ENCODE measurements at places on chromosomes 7 and 10.

GRCh38 chr10:22317076-22317370, 835 bp downstream of the COMMD3 start:
- DNase-seq = no peak

- DNase-seq = no peak
These were observed 25.4 kb downstream of the KAT6B start for GRCh38 chr10:74851831-74852230.

GRCh38 chr7:94109556-94109955, 105.4 kb upstream of the BET1 start:
- no peak for DNase-seq

DNA sequence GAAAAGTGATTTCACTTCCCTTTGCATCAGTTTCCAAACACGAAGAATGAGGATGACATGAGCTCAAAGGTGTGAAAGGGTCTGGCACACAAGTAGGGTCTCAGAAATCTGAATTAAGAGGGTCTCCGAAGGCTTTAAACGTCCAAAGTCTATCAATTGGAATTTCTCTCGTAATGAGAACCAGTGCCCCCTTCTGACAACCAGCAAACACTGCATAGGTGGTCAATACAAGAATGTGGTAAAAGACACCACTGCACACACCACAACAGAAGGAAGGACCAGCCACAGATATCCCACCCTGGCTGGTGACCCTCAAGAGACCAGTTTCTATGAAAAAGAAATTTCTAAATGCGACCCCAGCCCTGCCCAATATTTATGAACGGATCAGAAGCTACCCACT, 78.1 kb downstream of the CALN1 start:
- DNase-seq = no peak

DNA sequence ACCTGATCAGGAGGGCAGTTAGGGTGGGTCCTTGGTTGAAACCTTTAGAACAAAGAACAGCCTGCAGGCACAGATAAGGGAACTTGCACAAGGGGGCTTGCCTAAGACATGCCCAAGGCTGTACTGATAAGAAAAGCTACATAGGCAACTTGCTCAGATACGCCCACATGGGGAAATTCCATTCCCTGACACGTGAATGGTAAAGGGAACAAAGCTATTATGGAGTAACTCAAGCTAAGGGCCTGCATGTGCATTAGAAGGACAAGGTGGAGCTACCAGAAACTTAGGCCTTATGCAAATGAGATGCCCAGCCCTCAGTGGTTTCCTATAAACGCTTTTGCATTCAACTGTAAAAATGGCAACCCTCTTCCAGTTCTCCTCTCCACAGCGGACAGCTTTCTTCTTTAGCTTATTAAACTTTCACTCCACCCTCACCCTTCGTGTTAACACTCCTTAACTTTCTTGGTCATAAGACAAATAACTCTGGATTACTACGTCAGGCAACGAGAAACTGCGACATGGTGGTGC, 1192.1 kb upstream of the CELF2 start:
- DNase-seq = no peak

GRCh38 chr7:103447073-103447960, 1.3 kb upstream of the SLC26A5 start:
- DNase-seq = no peak

DNA sequence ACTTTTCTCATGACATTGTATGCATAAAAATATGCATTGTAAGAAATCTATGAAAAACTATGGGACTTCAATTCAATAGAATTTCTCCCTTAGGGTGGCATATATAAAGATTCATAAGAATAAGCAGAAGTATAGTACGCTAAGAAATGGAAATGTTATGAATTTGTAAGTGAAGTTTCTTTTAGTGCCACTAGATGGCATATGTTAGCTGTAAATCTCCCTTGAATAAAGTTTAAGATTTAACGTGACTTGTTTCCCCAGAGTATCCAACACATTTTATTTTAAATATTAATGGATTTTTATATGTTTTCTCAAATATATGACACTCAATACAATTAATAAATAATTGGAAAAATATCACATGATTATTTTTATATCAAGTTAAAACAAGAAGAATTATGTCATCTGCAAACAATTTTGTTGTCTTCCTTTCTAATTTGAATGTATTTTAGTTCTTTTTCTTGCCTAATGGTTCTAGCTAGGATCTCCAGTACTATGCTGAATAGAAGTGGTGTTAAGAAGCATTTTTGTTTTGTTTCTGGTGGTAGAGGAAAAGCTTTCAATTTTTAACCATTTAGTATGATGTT, 287.2 kb downstream of the HGF start:
- no peak for DNase-seq

GRCh38 chr7:80231707-80232106, 97.1 kb downstream of the GNAI1 start:
- no peak for DNase-seq

GRCh38 chr10:76299501-76299900, 868.1 kb downstream of the LRMDA start:
- no peak for DNase-seq

GRCh38 chr7:117963264-117964197, 90.3 kb upstream of the CTTNBP2 start:
- no peak for DNase-seq

DNA sequence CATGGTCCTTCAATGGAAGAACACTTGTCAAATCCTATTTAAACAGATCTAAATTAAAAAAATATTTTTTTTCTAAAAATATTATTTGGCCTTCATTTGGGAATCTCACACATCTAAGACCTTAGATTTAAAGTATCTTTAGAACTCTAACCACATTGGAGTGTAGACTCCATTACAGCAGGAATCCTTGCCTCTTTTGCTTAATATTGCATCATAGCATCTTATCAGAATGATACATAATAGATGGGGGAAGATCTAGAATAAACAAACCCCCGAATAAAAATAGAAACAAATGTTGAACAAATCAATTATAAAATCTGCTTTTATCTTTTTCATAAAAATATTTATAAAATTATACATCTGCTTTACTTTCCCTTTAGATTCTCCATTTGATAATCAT, 27.6 kb upstream of the EPC1 start:
- DNase-seq = no peak

DNA sequence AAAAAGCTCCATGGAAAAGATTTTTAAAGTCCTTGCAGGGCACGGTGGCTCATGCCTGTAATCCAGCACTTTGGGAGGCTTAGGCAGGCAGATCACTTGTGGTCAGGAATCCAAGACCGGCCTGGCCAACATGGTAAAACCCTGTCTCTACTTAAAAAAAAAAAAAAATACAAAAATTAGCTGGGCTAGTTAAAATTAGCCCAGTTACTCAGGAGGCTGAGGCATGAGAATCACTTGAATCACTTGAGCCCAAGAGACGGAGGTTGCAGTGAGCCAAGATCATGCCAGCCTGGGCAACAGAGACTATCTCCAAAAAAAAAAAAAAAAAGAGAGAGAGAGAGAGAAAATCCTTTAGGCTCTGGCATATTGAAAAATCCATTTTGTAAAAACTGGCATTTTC, 61.9 kb downstream of the CCDC6 start:
- no peak for DNase-seq

DNA sequence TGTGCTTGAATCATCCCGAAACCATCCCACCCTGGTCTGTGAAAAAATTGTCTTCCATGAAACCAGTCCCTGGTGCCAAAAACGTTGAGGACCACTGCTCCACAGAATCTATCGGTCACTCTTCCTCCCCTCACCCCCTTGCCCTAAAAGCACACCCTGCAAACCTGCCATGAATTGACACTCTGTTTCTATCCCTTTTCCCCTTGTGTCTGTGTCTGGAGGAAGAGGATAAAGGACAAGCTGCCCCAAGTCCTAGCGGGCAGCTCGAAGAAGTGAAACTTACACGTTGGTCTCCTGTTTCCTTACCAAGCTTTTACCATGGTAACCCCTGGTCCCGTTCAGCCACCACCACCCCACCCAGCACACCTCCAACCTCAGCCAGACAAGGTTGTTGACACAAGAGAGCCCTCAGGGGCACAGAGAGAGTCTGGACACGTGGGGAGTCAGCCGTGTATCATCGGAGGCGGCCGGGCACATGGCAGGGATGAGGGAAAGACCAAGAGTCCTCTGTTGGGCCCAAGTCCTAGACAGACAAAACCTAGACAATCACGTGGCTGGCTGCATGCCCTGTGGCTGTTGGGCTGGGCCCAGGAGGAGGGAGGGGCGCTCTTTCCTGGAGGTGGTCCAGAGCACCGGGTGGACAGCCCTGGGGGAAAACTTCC, 784 bp upstream of the SERPINE1 start:
- no peak for DNase-seq

DNA sequence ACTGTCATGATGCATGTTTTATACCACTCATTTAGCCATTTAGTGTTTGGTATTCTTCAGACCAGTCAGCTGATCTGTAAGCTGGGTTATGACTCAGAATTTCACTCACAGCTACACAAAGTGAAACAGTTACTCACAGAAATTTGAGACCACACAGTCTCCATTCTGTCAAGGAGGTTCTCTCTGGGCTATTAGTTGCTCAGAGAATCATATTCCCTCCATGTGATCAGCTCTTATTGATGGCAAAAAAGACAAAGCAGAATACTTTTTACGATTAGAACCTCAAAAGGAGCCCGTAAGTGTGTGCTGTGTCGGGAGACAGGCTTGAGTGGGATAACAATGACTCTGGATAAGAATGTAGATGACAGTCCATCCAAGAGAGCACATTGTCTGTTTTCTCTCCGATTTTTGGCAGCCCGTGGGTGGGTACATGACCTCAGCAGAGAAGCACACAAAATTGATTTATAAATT, 277.6 kb upstream of the SORCS1 start:
- no peak for DNase-seq

DNA sequence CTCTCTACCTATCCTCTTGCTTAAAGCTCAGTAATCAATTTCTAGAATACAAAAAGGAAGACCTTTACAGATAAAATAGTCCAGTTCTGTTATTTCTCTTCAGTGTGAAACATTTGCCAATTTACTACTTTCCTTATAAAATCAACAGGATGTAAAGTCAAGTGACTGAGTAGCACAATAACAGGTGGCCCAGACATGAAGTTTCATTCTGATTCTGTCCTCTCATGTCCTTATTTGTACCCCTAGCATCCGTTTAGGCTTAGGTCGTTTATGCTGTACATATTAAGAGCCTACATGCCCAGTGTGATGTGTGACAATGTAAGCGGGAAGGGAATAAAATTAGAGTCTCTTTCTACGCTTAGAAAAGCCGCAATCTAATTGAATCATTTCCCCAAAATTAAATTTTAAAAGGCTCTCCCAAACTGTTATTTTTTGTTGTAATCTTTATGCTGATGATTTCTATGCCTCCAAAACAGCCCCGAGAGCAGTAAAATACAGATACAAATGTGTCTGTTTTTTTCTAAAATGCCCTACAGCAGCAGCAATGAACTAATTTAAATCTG, 29.1 kb downstream of the EPC1 start:
- DNase-seq = no peak

DNA sequence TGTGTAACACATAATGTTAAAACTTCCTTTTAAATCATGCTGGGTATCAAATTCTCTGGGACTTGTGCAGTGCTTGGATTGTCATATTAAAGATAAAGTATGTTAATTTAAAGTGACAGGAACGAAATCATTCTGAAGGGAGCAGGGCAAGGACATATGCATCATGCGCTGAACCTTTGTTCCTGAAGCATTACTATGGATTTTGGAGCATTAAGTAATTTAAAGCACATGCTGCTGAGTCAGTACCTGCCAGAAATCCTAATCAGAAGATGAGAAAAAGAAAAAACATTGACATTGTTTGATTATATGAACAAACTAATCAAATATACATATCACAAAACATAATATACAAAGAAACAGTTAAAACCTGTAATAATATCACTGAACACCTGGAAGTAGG, 101.4 kb downstream of the MICU1 start:
- no peak for DNase-seq

DNA sequence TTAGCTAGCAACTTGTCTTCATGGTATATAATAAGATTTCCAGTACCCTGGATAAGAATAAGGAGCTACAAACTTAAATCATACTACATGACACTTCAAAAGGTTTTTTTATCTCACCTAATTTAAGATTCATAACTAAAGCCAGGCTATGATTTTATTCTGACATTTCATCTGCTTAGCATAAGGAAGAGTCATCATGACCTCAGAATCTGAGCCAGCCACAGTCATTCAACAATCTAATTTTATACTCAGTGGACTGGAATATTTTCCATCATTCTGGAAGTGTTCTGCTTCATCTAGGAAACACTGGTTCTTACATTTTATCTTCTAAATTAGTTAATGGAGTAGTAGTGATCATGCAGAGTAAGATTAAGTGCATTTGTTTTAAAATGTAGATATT, 102.1 kb upstream of the KCND2 start:
- DNase-seq = no peak

DNA sequence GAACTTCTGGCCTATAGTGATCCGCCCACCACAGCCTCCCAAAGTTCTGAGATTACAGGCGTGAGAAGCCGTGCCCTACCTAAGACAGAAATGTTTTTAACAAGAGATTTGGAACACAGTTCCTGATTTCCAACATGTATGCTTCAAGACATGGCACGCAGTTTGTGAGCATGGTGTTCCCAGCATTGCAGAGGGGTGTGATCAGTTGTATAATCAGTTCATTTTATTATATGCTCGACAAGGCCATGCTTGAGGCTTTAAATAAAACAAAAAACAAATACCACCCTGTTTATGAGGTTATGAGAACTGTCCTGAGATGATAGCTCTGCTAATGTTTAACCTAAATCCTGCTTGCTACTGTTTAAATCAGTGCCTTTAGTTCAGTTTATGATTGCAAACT, 60.2 kb downstream of the TASOR2 start:
- DNase-seq = no peak

DNA sequence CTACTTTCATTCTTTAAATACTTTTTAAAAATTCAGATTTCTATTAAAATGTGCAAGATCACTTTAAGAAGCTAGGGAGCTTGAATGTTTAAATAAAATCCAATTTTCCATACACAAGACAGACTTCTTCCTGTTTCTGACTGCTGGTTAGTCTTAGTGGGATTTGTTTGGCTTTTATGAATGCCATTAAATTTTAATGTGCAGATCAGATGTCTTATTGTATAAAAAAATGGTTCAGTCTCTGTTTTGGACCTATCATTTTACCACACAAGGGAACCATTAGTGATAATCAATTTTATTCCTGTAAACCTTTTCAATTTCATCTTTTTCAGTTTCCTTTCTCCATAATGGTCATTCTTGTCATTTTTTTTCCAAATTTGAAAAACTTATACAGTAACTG, 63.2 kb downstream of the VCL start:
- no peak for DNase-seq

DNA sequence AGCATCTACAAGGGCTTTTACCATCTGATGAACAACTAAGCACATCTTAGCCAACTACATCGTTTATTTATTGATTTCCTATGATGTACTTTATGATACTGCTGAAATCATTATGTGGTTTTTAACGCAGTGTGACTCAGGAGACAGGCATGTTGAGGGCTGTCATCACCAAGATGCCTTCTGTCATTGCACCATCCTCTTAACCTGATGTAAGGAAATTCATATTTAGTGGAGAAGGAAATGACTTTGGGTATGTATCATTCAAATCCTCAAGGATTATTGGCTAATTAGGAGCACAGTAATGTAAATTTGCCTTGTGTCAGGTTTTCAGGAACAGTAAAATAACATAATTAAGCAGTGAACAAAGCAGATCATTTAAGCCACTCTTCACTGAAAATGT, 138.5 kb upstream of the MGMT start:
- DNase-seq = no peak

- no peak for DNase-seq
These were observed 162.6 kb upstream of the MAGI2 start for GRCh38 chr7:79615871-79616640.
